ENCODE measurements at places on chromosomes 7 and 10.

- no peak for DNase-seq
Observed at GRCh38 chr7:74134117-74134620, 40.0 kb upstream of the EIF4H start.

- DNase-seq: no peak
Observed at GRCh38 chr10:101164020-101164419, 32.9 kb downstream of the TLX1 start.

DNA sequence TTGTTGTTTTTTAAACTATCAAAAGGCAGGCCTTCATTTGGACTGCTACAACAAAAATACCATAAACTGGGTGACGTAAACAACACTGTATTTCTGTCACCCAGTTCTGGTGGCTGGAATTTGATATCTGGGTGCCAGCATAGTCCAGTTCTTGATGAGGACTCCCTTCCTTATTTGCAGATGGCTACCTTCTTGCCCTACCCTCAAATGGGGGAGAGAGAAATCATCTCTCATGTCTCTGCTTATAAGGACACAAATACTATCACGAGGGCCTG, 25.2 kb downstream of the ACTA2 start:
- no peak for DNase-seq

GRCh38 chr7:22563621-22564241, 63.7 kb upstream of the STEAP1B start:
- DNase-seq: no peak

DNA sequence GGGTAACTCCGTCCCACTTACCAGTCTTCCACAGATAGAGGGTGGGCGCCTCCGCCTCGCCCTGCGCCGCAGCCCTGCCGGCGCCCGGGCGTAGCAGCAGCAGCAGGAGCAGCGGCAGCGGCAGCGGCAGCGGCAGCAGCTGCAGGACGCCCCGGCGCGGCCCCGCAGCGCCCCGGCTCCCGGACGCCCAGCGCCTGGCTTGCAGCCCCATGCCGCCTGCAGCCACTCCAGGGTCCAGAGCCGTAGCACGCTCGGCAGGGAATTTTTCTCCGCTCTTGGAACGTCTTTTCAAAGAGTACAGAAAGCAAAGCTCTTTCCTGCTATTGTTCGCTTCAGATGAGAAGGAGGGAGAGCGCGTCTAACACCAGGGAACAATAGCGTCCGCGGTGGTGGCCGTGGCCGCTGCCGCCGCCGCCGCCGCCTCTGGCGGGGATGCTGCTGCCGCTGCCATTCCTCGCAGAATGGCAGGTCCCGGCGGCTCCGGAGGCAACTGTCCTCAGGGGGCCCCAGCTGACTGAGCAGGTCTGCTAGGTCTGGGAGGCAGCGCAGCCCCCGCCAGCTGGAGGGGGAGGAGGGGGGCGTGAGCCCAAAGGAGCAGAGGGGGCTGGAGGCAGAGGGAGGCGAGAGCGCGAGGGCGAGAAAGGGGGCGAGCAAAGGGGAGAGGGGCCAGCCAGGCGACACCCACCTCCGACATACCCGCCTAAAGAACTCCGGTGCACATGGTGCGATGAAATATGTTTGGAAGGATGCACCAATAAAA, at the start of gene THSD7A:
Gene THSD7A (minus strand): TSS at position 463 of the 760 bp plus-strand sequence. CDS start 252 bp downstream, at position 211.
- DNase-seq: peak; percentile 80

DNA sequence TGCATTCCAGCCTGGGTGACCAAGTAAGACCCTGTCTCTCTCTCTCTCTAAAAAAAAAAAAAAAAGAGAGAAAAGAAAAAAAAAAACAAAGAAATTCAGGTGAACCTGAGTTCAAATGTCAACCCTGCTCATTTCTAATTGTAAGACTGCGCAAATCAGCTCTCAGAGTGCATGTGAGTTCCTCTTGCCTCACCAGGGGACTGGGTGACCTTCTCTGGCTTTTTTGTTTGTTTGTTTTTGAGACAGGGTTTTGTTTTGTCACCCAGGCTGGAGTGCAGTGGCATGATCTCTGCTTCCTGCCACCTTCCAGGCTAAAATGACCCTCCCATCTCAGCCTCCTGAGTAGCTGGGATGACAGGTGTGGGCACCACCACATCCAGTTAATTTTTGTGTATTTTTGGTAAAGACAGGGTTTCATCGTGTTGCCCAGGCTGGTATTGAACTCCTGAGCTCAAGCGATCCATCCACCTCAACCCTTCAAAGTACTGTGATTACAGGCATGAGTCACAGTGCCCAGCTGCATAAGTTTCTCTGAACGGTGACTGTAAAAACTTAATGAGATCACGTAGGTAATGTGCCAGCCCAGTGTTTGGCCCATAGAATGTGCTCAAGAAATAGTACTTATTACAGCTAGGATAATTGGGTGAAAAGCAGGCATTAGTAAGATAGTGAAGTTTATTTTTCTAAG, 45.3 kb upstream of the BAMBI start:
- DNase-seq: no peak

GRCh38 chr7:82865856-82866255, 296.8 kb downstream of the PCLO start:
- DNase-seq: no peak

- no peak for DNase-seq
Observed at GRCh38 chr7:134446446-134446845, 12.5 kb downstream of the AKR1B1 start.

GRCh38 chr10:112784022-112784461, 166.0 kb upstream of the TCF7L2 start:
- no peak for DNase-seq

GRCh38 chr10:3578159-3578558, 206.8 kb downstream of the KLF6 start:
- no peak for DNase-seq

DNA sequence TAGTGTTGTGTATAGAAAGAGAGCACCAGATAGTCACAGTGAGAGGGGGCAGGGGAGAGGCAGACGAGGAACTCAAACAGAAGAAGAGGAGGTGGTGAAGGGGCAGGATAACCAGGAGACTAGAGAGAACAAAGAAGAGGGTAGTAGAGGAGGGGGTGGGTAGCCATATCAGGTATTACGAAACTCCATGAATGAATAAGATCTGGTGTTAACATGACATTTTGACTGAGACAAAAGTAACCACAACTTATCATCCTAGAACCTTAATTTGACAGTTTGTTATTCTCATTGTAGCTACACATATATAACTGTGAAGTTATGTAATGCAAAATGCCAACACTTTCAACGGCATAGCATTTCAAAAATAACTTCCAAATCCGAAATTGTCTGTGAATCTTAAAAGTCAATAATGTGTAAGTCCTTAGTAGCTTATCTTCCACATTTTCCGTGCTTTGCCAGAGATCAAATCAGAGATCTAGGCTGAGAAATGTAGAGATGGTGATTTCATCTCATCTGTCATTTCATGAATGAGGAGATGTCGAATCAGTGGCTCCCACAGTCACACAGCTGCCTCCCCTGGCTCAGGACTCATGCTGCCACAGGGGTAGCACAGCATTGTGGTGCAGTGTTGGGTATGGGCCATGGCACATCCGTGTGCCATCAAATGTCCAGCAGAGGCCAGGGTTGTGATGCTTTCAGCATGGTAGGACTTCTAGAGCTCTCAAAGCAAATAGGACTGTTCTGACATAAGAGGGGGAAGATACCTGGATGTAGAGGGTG, 202.1 kb downstream of the HECW1 start:
- DNase-seq: no peak

DNA sequence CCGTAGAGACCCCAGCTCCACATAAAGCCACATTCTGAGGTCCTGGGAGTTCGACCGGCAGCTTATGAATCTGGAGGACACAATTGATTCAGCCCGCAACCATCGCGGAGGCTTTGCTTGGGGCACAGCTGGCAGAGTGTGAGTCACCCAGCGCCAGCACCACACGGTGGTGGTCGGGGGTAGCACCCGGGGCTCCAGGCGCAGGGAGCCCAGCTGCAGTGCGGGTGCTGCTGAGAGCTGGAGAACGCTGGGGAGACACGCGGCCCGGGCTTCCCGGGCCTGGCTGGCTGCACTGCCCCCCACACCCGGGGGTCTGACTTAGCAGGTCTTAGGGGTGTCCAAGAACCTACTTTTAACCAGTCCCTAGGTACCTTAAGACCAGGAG, 87.9 kb downstream of the PAXIP1 start:
- no peak for DNase-seq

- no peak for DNase-seq
Observed at GRCh38 chr7:106054156-106054910, 57.8 kb downstream of the SYPL1 start.

GRCh38 chr10:90530521-90530920, 327.3 kb downstream of the HTR7 start:
- DNase-seq: no peak

- DNase-seq: no peak
Observed at GRCh38 chr10:14731875-14732512, 42.7 kb downstream of the FAM107B start.

DNA sequence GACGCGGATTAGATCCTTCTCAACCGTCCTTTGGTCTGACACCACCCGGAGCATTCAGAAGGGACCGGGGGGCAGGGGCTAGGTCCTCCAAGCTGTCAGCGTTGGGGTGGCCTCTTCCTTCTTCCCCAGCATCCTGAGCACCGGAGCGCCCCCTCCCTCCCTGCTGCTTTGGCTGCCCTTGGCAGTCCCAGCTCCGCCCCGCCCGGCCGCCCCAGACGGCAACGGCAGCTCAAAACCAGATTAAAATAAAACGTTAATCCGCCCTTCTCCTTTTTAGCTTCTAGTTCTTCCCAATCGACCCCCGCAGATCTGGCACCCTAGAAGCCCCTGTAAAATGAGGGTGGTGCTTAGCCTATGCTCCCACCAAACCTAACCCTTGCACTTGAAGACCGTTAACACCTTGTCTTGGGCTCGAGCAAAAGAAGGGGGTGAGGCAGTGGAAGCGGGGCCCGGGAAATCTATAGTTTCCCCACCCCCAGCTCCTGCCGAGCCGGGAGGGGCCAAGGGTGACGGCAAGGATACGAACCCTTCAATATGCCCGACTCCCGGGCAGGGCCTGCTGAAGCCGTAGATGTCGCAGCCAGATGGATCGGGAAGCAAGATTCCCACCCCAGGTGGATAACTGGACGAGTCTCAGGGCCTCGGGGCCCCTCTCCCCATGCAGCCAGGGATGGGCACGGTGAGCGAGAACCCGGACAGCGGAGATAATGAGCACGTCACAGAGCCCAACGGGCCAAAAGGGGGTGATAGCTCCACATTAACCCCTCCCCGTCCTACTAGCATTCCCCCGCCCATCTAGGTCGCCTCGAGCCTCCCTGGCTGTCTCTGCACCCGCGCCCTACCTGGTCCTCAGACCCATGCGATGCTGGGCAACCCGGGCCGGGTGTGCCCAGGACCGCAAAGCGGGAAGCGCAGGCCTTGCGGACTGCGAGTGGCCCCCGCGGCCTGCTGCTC, 169.7 kb downstream of the NRF1 start:
- no peak for DNase-seq

DNA sequence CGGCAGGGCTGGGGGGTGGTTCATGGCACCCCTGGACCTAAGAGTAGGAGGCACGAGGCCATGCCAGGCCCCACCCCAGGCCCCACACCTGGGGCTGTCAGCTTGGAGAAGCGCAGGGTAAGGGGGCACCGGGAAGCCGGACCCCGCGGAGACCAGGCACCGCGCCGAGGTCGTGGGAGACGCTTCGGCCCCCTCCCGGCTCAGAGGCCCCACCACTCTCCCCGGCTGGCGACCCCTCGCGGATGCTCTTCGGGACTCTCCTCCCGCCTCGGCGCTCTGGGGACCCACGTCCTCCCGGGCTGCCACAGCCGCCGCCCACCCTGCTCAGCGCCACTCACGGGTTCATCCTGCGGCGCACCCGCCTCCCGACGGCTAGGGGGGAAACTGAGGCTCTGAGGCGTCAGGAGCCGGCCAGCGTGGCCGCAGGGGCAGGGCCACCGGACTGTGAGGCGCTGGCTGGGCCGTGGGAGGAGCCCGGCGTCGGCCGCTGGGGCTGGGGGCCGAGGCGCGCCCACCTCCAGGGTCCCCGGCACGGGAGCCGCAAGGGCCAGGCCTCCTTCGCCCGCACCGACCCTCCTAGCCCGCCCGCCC, 25.9 kb downstream of the PDGFA start:
- no peak for DNase-seq

DNA sequence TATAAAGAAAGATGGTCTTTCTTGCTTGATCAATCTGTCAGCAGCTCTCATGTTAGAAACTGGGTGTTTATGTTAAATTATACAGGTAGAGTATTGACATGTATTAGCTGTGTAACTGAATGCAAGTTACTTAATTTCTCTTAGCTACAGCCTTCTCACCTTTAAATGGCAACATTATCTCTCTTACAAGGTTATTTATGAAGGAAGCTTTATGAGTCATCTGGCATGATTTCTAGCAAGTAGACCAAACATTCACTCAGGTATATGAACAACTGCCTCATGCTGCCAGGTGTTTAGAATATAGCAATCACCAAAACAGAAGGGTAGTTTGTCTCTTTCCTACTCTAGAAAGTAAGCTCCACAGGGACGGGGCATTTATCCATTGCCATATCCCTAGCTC, 8.5 kb downstream of the ARL4A start:
- DNase-seq: no peak

- no peak for DNase-seq
Observed at GRCh38 chr10:14454629-14455028, 123.9 kb upstream of the FRMD4A start.

DNA sequence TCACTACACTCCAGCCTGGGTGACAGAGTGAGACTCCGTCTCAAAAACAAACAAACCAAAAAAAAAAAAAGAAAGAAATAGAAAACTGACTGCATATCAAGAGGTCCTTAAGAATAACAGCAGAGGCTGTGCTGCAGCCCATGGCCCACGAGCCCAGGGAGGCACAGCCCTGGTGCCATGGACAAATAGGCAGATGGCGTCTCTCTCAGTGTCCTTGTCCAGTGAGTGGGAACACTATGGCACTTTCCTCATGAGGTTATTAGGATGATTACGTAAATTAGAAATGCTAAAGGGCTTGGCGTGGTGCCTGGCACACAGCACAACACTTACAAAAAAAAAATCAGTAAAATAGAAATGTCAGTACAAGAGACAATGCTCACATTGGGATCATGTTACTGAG, 33.4 kb upstream of the PFKP start:
- DNase-seq: no peak

GRCh38 chr10:110859973-110860376, 11.8 kb upstream of the PDCD4 start:
- DNase-seq: peak; percentile 86

DNA sequence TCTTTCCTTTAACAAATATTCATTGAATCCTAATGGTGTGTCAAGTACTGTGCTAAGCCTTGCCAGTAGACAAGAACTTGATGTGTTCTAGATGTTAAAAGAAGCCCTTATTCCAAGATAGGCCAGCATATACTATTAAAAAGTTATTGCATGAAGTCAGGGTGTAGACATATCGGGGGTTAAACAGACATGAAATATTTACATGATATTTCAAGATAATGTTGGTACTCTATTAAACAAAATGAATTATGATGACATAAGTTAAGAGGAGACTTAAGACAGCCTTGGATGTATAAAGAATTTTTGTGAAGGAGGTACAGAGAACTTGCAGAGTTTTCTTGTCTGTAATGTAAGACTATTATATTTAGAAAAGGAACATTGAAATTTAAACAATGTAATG, 44.8 kb downstream of the HDAC9 start:
- DNase-seq: no peak

DNA sequence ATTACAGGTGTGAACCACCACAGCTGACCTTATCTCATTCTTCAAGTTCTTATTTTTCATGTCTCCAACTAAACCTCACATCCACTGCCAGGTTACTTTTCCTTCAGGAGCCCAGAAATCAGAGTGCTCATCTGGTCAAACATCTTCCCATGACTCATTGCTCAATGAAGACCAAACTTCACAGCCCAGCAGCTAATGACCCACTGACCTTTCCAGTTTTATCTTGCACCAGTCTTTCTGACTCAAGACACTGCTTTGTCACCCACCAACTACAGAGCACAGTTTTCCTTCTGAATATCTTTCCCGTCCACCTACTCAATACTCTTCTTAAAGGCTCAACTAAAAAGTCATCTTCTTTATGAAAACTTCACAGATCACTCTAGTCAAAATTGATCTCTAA, 245.1 kb downstream of the CHCHD3 start:
- peak; percentile 14 for DNase-seq
